ENCODE measurements at places on chromosomes 13 and 19. TPM values are rescaled to one million over a fixed set of nuclear protein-coding genes. Genes with fewer than 3 reads are reported as not detected.

DNA sequence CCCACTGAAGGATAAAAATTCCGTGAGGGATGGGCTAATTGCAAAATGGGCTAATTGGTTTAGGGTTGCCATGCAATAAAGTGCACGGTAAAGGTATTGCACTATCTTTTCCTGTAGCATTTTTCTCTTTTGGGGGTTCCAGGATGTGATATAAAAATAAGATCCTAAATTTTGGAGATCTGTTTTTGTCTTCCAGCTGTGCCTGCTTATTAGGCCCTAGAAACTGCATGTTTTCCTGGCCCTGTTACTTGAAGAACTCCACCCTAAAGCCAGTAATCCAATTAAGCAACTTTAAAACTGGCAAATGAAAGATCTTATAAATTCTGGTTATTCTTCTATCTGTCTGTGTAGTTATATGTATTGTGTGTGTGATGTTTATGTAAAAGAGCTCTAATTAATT lies 2489.6 kb downstream of the PCDH9 start:
- no peak for DNase-seq

DNA sequence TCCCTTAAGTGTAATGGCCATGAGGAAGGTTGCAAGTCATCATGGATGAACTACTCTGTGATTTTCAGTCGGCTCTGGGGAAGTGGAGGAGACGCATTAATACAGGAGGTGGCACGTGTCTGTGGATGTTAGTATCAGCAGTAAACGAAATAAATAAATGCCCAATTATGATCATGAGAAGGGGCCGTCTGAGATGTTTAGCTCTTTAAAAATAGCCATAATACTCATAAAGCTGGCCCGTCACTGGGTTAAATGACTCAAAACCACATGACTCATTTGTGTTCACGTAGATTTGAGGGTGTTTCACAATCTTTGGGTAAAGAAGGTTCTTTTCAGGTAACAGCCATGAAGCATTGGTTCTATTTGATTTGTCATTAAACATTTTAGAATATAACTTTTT lies 620.6 kb downstream of the GPC6 start:
- DNase-seq: peak; percentile 67

DNA sequence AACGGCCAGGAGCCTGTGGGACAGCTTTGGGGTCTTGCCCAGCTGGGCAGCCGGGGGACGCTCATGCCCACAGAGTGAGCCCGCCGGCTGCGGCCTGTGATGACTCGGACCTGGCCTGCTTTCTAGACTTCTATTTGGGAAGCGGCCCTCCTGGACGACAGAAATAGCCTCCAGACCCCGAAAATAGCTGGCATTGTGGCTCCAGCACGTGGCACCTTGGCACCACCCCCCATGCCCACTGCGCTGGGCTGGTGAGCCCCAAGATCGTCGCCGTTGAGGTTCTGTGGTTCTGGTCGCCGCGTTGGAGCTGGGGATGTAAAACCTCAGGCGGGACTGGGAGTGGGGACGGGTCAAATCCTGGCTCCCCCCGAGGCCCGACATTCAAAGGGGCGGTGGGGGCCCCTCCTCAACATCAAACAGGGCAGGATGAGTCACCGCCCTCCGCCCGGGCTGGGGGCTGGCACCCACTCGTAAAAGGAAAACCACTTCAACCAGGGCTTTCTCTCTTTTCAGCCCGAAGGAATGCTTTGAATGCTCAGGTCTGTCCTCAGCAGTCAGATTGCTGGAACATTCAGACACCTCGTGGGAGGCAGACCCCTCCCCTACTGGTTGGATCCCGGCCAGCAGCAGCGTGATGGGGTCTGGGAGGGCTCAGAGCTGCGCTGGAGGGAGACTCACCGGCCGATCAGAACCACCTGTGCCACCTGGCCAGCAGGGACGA lies 42.1 kb downstream of the GADD45B start:
- no peak for DNase-seq

DNA sequence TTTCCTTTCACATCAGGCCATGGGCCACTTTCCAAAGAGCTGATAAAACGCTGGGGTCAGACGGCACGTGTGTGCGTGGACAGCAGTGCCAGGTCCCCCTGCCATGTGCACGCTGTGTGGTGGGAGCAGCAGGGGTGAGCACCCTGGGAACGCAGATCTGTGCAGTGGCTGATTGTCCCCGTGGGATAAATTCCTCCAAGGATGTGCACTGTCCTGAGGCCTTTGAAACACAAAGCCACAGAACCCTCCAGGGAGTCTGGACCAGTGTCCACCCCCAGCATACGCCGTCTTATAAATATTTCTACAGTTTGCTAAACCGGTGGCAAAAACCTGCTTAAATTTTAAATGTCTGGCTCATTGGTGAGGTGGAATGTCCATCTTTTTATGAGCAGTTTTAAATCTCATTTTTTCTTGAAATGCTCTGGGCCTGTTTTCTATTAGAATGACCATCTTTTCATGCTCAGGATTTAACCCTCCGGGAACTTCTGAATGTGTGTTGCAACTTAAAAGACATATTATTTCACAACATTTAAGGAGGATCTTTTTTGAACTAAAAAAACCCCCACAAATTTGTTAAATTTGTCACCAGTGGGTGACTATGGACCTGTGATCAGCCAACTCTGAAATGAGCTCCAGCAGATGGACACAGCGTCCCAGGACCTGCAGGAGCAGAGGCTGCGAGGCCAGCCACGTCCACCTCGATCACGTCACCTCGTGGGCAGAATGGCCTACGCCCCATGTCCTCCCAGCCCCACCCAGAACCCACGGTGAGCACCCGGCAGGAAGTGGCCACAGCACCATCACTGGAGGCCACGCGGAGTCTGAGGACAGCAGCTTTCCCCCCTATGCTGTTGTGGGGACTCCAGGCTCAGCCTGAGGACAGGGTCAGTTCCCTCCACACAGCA lies 68.6 kb downstream of the RASA3 start:
- peak; percentile 71 for DNase-seq

The ZNF526 gene
- 13.0 TPM for total RNA-seq

All from fibroblast of the aortic adventitia (primary cell).